Hematopoietic multipotent progenitor cell treated with erythropoietin and hydrocortisone succinate and interleukin-3 and kit ligand, for 8 days (in vitro differentiated cells): ENCODE measurements at places on chromosomes 6 and 20.

DNA sequence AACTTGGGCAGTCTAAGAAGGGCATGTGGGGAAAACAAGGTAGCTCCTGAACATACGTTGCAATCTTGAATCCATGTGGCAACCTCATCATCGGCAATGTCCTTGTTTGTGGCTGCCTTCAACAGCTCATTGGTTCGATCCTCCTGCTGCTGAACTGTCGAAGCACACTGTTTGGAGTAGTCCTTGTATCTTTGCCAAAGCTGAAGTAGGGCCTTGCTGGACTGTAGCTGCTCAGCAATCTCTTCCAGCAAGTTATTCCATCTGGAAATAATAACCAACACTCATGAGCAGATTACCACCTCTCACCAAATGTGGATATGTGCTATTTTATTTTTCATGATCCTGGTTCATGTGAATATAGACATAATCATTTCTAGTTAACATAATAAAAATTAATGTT is 413.3 kb downstream of the ESR1 start:
- no peak for DNase-seq

GRCh38 chr6:4482461-4482860 is 293.7 kb upstream of the CDYL start:
- no peak for DNase-seq

GRCh38 chr6:148495029-148495428 is 152.4 kb downstream of the SASH1 start:
- DNase-seq = no peak

- DNase-seq = no peak
Measured at GRCh38 chr6:86511962-86512361, 425.4 kb upstream of the HTR1E start.

GRCh38 chr6:105433723-105434122 is 30.8 kb upstream of the PREP start:
- DNase-seq = no peak

DNA sequence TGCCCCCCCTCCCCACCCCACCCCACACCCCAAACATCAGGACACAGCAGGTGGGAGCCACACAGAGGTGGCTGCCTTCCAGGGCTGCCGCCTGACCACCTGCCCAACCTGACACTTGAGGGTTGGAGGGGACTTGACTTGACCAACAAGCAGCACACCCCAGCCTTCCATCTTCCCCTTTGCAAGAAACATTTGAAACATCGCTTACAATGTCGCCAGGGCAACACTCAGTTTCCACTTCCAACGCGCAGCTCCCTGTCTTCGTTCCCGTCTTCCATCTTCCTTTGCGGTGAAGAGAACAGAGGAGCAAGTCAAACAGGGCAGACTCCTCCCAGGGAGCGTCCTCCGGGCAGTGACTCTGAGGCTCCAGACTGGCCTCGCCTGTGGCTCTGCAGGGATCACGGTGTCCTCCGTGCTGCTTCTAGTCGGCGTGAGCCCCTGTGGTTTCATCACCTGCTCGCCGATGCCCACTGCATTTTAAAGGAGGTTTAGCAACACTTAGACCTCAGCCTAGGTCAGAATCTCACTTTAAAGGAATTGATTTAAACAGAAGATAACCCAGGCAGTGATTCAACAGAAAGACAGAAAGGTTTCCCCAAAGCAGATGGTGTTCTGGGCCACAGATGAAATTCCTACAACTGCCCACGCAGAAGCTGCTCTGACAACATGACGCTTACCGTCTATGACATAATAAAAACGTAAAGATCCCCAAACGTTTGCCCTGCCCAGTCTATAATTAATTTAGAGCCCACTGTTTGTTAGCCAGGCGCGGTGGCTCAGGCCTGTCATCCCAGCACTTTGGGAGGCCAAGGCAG is 130.8 kb downstream of the TAF4 start:
- no peak for DNase-seq

- DNase-seq = no peak
Measured at GRCh38 chr6:117138920-117139319, 126.4 kb upstream of the VGLL2 start.

DNA sequence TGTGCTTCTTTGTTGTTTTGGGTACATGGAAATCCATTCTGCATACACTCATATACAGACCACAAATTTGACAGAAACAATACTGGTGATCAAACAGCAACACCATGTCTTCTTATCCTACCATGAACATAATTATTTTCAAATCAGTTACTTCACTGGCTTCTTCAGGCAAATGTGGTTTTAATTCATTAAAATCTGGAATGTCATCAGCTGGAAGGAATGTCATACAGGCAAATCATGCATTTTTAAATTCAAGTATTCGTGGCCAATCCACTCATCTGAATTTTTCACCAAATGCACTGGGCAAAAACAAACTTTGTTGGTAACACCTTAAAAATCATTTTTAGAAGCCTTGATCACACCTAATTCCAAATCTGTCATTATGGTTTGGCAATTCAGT is 59.3 kb downstream of the KIF6 start:
- DNase-seq = no peak

- no peak for DNase-seq
Measured at GRCh38 chr6:170190046-170190445, 100.8 kb downstream of the DLL1 start.

GRCh38 chr6:37242429-37243052 is 15.0 kb upstream of the TBC1D22B start:
- no peak for DNase-seq
